ENCODE measurements at places on chromosomes 1 and 21. TPM values are rescaled to one million over a fixed set of nuclear protein-coding genes. Genes with fewer than 3 reads are reported as not detected.

SDE2 gene
- total RNA-seq = 20.0 TPM

RIMKLA gene
- not detected for total RNA-seq

LCE5A gene
- not detected for total RNA-seq

CCDC190 gene
- total RNA-seq = 1.1 TPM

IL24 gene
- total RNA-seq = not detected

CELA2A gene
- total RNA-seq = not detected

SPRR5 gene
- total RNA-seq = not detected

LCE2C gene
- not detected for total RNA-seq

OR14K1 gene
- not detected for total RNA-seq

DNA sequence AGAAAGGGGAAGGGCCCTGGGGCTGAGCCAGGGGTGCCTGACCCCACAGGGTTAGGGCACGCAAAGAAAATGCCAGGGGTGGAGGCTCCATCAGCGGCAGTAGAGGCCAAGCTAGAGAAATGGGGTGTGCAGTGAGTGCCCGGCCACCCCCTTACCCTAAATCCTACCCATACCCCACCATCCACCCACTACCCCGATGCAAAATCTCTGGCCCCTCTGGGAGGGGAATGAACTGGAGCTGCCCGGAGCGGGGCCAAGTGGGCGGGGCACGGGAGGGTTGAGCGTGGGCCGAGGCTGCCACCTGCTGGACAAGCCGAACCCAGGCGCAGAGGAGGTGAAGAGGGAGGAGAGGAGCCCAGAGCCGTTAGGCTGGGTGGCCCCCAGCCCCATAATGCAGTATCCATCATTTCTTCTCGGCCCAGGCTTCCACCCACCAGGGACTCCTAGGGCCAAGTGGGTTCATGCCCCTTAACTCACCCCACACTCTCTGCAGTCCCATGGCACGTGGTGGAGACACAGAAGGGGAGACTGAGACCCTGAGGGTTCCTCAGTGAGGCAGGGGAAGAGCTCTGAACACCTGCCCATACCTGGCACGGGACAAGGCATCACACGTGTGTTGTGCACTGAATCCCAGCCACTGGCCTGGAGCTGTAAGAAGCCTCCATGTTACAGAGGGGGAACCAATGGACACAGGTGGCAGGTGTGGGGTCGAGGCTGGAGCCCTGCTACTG, 1.4 kb upstream of the C1QC start:
- DNase-seq = peak; percentile 93

DNA sequence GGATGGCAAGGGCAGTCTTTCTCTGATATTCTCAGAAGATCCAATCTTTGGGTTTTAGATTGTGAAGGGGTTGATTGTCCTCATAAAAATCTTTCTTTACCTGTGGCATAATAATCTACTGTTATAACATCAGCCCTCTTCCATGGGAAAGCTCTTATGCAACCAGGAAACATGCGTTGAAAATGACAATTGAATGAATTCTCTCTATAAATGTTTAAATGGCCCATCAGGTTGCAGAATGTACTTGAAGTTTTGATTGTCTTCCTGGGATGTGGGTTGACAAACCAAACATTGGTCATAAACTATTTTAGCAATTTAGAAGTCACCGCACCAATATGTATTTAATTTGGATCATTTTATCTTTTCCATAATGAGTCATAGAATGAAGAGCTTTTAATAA, 31.7 kb upstream of the ITLN1 start:
- DNase-seq = no peak

DNA sequence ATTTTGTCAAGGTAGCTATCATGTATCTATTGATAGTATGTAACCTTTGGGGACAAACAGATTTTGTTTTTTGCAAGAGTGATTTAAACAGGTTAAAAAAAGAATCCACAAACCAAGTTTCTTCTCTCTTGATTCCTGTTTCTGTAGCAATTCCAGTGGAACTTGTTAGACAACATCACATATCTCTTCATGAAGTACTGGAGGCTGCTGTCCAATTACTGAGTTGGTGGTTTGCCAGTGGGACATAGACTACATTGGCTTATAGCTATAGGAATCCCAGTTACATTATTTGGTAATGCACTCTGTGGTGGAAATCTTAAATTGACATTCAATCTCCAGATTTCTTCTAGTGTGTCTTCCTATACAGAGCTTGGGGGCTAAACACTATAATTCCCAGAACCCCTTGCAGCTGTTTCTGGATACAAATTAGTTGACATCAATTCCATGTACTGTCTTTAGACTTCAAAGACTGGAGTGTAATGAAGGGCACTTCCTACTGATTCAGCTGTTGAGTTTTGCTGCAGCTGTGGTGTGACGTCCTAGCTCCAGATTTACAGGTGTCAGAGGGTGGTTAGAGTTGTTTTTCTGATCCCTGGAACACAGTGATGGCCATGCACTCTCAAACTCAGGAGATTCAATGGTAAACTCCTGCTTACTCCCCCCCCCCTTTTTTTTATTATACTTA, 29.4 kb upstream of the GCLM start:
- no peak for DNase-seq

DNA sequence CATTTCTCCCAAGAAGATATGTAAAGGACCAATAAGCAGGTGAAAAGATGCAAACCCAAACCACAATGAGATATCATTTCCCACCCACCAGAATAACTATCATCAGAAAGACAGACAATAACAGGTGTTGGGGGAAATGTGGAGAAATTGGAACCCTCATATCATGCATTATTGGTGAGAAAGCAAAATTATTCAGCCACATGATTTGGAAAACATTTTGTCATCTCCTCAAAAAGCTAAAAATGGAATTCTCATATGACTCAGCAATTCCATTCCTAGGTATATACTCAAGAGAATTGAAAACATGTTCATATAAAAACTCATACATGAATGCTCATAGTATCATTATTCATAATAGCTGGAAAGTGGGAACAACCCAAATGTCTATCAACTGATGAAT, 25.1 kb upstream of the RNF186 start:
- no peak for DNase-seq

DNA sequence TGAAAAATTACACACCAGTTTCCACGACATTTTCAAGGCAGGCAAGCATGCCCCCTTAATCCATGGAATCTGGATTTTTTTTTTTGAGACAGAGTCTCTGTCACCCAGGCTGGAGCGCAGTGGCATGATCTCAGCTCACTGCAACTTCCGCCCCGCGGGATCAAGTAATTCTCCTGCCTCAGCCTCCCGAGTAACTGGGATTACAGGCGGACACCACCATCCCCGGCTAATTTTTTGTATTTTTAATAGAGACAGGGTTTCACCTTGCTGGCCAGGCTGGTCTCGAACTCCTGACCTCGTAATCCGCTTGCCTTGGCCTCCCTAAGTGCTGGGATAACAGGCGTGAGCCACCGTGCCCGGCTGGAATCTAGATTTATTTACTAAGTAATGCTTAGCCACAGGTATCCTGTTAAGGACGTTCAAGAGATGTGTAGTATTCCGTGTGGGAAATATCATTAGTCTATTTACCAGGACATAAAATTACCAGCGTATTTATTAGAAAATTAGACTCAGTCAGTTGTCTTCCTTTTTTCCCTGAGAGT, 2.5 kb downstream of the IFI44 start:
- no peak for DNase-seq

DNA sequence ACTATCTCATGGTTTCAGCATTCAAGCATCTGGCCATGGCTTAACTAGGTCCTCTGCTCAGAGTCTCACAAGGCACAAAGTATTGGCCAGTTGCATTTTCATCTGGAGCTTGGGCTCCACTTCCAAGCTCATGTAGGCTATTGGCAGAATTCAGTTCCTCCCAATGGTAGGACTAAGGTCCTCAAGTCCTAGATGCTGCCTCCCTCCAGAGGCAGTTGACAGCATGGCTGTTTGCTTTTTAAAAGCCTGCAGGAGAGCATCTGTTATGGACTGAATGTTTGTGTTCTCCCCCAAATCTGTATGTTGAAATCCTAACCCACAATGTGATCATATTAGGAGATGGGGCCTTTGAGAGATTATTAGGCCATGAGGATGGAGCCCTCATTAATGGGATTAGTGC, 38.0 kb upstream of the HLX start:
- DNase-seq = no peak

GRCh38 chr21:40404396-40404800, 442.6 kb downstream of the DSCAM start:
- no peak for DNase-seq

- DNase-seq = no peak
Observed at GRCh38 chr1:90341516-90341915, 346.6 kb downstream of the ZNF326 start.

GRCh38 chr1:209845408-209845725, 17.6 kb downstream of the UTP25 start:
- DNase-seq = no peak

DNA sequence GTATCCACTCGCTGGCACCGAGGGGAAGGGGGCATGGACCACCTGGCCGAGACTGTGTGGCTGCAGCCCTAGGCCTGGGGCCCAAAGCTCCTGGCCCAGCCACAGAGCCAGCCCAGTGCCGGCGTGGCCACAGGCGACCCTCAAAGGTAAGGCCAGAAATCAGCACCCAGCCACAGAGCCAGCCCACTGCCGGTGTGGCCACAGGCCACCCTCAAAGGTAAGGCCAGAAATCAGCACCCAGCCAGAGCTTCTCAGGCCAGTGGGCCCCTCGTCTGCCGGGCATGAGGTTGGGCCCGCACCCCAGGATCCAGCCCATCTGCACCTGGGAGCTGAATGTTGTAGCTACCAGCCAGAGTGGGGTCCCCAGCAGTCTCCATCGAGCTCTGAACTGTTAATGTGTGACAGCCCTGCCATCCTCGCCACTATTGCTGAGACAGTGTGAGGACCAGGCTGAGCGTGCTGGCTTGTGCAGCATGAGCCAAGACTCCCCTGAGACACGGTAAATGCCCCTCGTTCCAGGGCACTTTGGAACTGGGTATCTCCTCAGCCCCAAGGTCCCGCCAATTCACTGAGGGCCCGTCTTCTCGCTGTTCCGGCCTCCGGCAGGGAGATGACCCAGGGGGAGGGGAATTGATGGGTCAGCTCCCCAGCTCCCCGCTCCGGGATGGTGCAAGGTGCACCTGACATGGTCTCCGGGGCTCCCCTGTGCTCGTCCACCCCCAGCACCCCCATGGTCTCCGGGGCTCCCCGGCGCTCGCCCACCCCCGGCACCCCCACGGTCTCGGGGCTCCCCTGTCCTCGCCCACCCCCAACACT, 4.7 kb upstream of the FTCD start:
- peak; percentile 78 for DNase-seq

GRCh38 chr1:101566883-101567538, 330.2 kb downstream of the S1PR1 start:
- DNase-seq = no peak

GRCh38 chr1:221714227-221715152, 27.4 kb downstream of the DUSP10 start:
- DNase-seq = no peak
